ENCODE measurements at places on chromosomes 4 and X.

GRCh38 chr4:187042251-187042650 lies 318.6 kb upstream of the FAT1 start:
- no peak for DNase-seq

DNA sequence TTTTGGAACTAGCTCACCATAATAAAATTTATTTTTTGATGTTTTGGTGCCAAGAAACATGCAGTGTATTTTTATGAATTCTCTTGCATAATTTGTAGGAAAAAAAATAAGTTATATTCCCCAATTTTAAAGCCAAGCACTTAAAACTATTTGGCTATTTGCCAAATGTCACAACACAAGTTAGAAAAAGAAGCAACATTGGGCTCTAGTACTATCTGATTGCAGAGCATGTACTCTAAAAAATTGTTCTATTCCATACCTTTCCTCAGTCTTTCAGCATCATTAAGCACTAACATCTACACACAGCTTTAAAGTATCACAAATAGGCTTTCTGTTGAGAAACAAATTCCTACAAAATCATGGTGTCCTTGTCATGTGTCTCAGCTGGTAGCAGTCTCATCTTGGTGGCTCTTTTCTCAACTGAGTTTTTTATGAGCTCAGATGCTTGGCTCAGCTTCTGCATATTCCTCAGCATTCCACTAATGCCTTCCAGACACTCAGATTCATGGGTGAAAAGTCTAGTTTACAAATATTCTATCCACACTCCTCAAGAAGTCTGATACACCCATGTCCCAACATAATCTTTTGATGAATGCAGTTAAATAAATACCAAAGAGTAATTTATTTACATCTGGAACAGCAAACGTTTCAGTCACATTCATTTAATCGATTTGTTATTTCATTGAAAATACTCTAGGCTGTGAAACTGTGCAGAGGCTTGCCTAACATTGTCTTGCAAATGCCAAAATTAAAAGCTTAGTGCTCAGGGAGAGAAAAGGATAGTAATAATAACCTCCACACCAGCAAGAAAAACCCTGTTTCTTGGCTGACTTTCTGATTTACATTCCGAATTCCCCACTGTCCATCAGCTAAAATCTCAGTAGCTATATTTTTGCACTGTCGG lies 2209.9 kb downstream of the PCDH7 start:
- DNase-seq, result no peak

GRCh38 chr4:139773560-139774318 lies 108.1 kb downstream of the MGST2 start:
- no peak for DNase-seq

DNA sequence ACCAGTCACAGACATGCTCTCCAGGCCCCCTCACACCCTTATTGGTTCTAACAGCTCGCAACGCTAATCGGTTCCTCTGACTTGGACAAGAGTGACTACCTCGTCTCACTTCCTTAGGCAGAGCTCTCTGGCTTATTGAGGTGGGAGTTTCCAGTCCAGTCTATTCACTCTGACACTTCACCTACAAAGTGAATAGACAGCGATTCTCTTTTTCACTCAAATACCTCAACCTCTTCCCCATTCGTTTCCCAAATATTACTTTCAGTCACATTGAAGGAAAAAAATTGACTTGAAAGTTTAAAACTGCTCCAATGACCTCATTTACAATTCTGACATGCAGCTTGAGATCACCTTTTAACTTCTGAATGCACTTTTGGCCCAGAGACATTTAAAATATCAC lies 17.7 kb downstream of the HELT start:
- no peak for DNase-seq

- peak; percentile 50 for DNase-seq
Observed at GRCh38 chrX:41085512-41085877, 250 bp downstream of the USP9X start.

GRCh38 chrX:66889418-66889817 lies 250.5 kb upstream of the EDA2R start:
- no peak for DNase-seq

- DNase-seq, result no peak
Observed at GRCh38 chr4:72365016-72365415, 204.0 kb downstream of the ADAMTS3 start.

DNA sequence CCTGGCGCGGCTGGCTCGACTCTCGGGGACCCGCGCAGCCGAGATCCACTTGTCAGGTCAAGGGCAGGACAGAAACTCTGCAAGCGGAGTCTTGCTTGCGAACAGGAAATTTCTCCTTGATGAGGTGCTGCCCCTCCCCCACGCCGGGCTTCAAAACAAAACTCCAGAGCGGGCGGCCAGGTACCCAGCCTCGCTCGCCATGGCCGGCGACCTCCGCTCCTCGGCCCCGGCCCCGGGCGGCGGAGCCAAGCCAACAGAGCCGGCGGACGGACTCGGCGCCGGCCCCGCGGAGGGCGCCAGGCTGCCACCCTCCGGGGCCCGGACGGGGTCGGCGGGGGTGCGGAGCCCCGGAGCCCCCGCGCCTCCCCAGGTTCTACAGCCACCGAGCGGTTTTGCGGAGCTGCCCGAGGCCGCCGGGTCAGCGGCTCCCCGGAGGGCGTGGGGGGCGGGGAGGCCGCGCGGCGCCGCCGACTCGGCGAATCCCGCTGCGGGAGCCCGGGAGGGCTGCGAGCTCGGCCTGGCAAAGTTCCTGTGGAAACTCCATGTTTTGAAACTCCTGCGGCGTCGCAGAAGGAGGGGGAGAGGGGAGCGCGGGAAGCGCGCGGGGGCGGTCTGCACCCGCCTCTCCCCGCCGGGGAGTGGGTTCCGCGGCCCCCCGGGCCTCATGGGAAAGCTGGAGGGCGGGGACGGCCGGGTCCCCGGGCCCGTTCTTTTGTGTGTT lies 11.7 kb upstream of the BCOR start:
- DNase-seq, result peak; percentile 65

DNA sequence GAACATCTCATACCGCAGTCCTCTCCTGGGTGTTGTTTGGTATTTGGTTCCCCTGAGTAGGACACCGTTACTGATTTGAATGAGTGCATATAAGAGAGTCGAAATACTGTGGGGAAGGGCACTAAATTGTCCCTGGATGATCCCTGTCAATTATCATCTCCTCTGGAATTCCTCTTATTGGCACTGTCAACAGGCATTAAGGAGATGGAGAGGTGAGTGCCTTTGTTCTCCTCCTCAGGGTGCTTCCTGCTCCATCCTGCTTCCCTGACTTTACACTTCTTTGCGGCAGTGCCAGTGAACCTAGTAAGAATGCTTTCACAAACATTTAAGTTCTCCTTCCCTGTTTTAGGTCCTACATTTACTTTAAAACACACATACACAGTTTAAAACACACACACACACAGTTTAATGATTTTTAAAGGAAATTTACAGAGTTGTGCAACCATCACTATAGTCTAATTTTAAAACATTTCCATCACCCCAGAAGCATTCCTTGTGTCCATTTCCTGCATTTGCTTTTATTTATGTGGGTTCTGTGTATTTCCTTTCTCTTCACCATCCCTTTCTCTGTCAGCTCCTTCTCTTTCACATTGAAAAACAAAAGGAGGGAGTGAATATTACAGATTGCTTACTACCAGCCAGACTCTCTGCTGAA lies 20.9 kb upstream of the ZRSR2 start:
- no peak for DNase-seq

- DNase-seq, result no peak
Observed at GRCh38 chr4:142355421-142355930, 490.6 kb downstream of the INPP4B start.
